ENCODE measurements at places on chromosomes 6 and 20.

DNA sequence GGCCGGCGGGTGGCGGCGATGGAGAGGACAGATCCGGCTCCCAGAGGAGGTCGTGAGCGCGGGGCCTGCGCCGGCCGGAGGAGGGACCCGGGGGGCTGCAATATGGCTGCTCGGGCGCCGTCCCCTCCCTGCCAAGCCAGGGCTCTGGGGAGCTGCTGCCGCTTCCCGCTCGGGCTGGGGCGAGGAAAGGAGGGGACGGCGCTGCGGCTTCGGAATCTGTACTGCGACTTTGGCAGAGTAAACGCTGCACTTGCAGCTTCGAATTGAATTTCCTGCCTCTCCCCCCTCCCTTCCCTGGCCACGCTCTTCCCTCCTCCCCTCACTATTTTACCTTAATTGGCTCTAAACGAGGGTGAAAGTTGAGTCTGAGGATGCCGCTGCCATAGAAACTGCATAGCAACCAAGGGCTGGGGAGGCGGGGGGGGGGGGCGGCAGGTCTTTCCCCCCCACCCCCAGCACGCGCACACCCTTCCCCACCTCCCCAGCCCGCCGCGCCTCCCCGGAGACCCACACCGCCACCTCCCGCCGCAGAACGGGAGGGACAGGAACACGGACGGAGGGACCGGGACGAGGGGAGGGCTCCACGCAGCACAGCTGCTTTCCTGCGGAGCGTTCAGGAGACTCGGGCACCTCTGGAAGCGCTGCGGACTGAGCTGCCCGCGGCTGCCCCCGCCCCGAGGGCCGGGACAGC, 93.9 kb downstream of the RNASET2 start:
- DNase-seq: no peak

GRCh38 chr6:26156850-26157250, 69.6 kb downstream of the HFE start:
- DNase-seq: no peak

DNA sequence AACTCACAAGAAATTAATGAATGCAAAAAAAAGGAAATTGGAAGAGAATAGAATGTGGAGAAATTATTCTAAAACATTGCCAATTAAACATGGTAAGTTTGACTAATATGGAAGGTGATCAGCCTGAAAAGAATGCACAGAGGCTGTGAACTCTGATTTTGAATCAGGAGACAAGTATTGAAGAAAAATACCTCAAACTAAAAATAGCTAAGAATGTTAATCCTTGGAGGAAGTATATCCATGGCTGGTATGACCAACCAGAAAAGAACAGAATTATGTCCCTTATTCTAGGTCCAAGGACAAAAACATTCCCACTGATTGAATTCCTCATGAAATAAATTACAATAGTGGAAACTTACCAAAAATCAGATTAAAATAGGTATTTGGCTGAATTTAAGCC, 7.3 kb upstream of the RIMS1 start:
- no peak for DNase-seq

GRCh38 chr6:2127484-2127911, 117.9 kb downstream of the GMDS start:
- DNase-seq: no peak

- no peak for DNase-seq
Observed at GRCh38 chr6:167819576-167819975, 7.1 kb upstream of the AFDN start.

- DNase-seq: no peak
Observed at GRCh38 chr20:52496191-52496590, 304.6 kb upstream of the ZFP64 start.

DNA sequence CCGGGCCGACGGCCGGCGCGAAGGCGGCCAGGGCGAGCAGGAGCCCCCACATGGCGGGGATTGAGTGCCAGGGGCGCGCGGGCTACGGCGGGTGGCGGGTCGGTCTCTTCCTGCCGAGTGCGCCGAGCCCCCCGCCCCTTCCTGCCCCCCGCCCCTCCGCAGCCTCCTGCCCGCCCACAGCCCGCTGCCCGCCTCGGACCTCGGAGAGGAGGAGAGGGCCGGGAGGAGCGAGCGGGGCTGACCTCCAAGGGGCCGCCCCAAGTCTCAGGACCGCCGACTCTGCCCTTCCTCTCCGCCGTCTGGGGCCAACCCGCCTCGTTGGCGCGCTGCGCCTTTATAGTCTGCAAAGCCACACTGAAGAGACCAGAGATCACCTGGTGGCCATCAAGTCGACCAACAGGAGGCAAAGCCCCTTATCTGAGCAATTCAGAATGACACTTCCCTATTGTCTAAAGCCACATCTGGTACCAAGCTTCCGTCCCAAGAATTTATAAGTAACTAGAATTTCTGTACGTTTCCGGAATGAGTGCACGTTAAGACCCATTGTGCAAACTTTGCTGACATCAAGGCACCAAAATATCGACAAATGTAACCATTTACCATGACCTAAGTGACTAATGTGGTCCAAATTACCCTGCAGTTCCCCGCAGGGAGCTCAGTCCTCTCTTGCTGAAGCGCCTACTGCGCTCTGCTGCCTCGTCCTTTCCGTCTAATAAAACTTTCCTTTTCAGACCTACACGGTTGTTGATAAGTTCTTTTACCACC, at the start of gene CPXM1:
Gene CPXM1, minus strand, starts transcription at position 107 of the 765 bp plus-strand sequence. Its CDS starts 55 bp downstream, at position 52.
- no peak for DNase-seq

- DNase-seq: no peak
Observed at GRCh38 chr6:86477500-86478148, 459.7 kb upstream of the HTR1E start.

DNA sequence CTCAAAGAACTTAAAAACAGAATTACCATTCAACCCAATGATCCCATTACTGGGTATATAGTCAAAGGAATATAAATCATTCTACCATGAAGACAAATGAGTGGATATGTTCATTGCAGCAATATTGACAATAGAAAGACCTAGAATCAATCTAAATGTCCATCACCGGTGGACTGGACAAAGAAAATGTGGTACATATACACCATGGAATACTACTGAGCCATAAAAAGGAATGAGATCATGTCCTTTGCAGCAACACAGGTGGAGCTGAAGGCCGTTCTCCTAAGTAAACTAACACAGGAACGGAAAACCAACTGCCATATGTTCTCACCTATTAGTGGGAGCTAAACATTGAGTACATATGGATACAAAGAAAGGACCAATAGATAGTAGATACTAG, 576.7 kb upstream of the CITED2 start:
- no peak for DNase-seq

GRCh38 chr20:57849521-57850215, 139.9 kb upstream of the PMEPA1 start:
- DNase-seq: no peak

- DNase-seq: no peak
Observed at GRCh38 chr20:3543901-3544507, 73.2 kb downstream of the ATRN start.

DNA sequence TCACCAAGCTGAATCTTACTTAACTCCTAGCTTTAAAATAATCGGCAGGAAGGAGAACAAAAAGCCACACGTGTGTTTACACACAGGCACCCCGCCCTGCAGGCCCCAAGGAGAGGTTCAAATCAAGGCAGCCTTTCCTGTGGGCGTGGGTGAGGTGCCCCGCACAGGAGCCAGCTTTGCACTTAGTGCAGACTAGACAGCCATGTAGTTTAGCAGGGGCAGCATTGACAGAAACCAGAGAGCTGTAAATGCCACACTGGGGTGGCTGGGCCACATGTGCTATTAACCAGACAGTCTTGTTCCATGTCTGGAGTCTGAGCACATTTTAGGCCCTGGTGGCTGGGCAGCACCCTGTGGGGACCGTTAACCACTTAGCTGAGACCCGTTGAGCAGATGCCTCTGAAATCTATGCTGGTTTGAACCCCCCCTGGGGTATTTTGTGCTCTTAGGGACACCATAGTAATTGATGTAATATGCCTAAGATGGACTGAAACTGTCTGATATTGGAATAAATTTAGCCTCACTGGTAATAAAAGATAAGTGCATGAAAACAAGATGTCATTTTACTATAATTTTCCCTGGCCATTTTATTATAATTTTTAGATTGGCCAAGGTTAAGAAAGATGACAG, 106.4 kb upstream of the KCNG1 start:
- DNase-seq: no peak

DNA sequence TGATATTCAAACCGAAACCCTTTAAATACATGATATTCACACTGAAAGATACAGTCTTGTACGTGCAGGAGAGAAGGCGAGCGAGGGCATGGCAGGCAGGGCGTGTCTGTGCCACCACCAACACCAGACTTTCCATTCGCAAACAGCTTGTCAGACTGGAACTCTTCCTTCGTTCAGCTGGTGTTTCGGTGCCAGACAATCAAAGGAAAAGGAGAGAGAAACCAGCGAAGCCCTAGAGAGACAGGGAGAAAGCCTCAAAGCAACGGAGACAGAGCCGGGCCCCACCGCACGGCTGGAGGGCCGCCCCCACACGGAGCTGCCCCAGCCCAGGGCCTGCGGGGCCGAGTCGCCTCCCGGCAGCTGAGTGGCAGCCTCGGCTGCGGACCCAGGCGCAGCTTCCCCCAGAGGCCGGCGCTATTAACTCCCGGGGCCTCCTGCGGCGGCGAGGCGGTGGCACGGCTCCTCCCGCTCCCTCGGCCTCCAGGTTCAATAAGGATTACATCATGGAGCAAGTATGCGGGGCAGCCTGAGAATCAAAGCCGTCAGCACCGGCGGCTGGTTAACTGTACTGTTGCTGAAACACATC, 32.1 kb upstream of the NR2E1 start:
- no peak for DNase-seq

DNA sequence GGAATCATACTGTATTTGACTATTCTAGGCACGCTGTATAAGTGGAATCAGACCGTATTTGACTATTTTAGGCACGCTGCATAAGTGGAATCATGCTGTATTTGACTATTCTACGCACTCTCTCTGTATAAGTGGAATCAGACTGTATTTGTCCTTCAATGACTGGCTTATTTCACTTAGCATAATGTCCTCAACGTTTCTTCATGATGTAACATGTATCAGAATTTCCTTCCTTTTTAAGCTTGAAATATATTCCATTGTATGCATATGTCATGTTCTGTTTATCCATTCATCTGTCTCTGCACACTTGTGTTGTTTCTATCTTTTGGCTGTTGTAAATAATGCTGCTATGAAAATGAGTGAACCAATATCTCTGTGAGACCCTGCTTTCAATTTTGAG, 5.7 kb downstream of the CCDC170 start:
- DNase-seq: no peak

- DNase-seq: no peak
Observed at GRCh38 chr6:101435038-101435437, 41.5 kb downstream of the GRIK2 start.

DNA sequence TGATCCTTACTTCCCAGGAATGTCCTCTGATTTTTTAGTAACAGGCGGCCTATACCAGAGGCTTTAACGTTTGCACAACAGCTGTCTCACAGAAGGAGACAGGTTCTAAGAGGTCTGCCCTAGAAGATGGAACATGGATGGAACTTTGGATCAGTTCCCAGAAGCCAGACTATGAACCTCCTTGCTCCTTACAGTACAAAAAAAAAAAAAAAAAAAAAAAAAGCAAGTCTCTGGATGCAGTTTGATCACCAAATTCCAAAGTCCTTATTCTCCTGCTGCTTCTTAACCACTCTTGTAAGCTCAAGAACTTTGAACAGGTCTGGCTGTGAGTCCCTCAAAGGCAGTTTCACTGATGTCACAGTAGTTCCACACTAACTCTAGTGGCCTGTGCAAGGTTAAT, 2.0 kb upstream of the TRMT11 start:
- DNase-seq: no peak

GRCh38 chr6:40196135-40196518, 261.9 kb upstream of the MOCS1 start:
- DNase-seq: no peak
